Adipocyte (in vitro differentiated cells): ENCODE measurements at places on chromosomes 2 and 18.

DNA sequence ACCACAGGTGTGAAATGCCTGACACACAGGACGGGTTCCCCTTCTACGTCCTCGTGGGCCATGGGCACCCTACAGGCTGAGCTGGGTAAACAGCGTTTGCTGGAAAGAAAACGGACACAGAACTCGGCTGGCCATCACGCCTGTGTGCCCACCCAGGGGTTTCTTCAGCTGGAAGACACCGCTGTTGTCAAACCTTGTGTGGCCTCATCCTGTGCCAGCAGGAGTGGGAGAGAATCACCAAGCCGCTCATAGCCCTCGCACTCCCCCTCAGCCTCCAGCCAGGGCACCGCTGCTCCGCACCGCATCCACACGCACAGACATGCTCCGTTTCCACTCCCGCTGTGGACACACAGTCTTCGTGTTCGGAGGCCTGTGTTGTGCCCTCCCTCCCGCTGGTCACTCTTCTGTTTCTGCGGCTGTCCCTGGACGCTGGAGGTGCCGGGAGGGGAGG is 161.4 kb downstream of the PXDN start:
- DNase-seq, result no peak

GRCh38 chr2:14745288-14746076 is 113.0 kb downstream of the LRATD1 start:
- no peak for DNase-seq

DNA sequence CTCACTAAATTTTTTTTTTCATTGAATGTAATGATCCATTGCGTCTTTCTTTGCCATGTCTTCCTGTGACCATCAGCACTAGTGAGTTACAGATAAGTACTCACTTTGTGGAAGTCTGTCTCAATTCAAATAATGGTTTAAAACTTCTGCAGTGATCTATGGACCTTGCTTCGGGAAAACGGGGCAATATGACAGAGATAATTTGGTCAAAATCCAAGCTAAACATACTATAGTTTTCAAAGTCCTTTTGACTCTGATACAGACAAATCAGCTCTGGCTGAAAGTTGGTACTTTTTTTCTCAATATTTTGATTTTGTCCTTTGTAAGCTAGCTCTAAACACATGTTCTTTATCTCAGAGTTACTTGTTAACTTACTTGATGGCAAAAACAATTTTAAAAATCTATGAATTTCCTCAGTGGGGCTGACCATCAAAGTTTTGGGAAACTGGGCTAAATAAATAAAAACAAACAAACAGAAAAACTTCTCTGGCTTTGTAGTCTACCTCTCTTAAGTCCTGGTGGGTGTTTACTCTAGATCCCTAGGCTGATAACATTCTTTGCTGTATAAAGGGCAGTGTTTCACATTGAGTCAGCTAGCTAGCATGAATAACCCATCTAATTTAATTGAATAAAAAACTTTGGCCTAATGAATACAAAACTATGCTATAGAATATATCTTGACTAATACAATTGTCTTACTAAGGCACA is 327.6 kb downstream of the RDH14 start:
- DNase-seq, result peak; percentile 48

DNA sequence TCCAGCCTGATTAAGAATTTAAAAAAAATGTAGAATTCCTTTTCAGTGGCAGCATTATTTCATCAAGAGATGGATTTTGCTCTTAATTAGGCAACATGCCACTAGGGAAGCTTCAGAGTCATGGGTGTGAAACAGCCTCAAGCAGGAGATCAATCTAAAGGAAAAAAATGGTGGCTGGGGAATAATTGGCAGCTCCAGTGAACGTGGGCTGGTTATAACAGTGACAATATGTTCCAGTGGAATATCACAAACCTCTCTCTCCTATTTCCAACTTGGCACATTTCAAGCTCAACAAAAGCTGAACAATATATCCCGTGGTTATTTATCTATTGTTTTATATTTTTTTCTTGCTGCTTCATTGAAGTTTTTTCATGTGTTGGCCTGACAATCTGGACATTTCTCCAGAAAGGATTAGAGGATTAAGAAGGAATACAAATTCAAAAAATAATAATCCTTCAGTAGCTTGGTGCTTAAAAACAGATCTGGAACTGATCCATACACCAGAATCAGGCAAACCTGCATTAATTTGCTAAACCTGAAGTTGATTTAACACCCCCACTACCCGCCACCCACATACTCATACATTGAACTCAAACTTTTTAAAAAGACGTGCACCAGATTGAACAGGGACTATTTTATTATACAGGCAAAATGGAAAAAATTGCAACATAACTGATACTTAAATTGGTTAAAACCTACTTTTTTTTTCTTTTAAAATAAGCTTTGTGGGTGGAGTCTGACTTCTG is 255.9 kb upstream of the SPRED2 start:
- DNase-seq, result no peak

- no peak for DNase-seq
These were observed 2.6 kb upstream of the FAM136A start for GRCh38 chr2:70304498-70304897.

GRCh38 chr2:230974096-230974913 is 21.6 kb upstream of the SPATA3 start:
- DNase-seq, result no peak
